ENCODE measurements at places on chromosomes 4 and X.

DNA sequence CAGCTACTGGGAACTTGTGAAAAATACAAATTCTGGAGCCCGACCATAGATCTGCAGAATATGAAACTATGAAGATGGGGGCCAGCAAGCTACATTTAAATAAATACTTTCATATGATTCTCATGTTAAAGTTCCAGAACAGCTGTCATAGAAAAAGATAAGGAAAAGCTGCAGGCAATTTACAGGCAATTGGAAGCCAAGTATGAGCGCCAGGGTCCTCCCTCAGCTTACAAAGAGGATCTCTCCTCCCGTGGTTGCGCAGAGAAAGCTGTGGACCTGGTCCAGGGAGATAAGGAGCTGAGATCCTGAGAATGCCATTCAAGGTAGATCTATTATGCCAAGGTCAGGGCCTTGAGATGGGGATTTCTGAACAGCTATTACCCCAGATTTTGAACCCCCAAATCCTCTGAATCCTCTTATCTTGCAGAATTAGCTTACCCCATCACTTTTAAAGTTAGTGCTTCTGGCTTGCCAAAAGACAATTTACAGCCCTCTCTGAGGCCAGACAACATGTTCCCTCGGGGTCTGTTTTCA lies 25.6 kb upstream of the FRAS1 start:
- DNase-seq: no peak

DNA sequence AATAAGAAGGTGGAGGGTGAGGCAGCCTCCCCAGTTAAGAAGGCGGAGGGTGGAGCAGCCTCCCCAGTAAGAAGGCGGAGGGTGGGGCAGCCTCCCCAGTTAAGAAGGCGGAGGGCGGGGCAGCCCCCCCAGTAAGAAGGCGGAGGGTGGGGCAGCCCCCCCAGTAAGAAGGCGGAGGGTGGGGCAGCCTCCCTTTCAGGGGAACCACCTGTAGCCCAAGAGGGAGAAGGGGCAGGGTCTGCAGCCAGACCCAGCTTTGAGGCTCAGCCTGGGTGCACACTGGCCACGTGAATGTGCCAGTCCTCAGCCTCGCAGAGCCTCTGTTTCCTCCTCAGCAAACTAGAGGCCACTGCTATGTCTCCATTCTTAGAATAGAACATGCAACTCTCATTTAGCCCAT lies 52.6 kb downstream of the HMX1 start:
- peak; percentile 9 for DNase-seq

- no peak for DNase-seq
Measured at GRCh38 chr4:48193096-48193836, 59.2 kb upstream of the TXK start.

DNA sequence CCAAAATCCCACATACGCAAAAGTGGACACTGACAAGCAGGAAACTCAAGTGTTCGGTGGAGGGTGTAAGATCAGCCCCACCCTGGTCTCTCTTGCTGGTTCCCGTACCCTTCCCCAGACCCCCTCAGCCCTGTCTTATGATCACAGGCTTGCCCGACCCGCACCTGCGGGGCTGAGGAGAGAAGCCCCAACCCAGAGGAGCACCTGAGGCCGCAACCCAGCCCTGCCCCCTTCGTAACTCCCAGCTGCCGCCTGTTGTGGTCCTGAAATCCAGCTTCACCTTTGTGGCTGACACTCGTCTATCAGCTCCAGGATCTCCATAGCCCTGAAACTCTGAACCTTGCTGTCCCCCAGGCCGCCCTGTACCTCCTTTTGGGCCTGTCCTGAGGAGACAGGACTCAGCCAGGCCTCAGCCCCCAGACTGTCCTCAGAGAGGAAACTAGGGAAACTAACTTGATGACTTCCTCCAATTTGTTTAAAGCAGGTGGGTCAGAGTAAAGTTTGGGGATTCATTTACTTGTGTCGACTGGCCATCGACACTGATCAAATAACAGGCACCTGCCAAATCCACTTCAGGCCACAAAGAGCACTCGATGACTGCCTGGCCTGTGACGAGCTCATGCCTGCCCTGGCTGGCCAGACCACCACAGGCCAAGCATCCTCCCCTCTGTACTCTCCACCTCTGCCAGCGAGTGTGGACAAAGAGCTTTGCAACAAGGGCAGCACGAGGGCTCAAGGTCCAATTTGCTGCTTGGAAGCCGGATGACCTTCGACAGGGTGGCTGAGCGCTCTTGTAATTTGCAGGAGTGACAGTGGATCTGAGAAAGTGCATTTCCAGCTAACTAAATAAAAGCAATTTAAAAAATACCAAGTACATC lies 19.3 kb downstream of the DCTD start:
- no peak for DNase-seq

DNA sequence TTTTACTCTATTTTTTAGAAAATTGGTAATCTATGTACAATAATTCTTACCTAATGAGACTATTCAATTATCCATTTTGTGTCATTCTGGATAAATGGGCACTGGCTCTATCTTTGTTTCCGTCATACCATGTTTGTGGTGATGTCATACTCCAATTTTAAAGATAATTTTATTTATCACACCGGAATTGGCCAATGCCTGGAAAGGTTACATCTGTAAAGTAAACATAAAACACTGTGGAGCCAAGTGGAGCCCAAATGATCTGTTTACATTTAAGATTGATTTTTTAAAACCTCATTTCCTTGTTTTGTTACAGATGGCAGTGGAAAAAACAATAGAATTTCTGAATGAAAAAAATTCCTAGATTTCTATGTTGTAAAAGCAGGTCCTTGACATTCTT lies 120.2 kb upstream of the GPRIN3 start:
- DNase-seq: no peak

- no peak for DNase-seq
Measured at GRCh38 chr4:94357624-94358023, 15.0 kb upstream of the HPGDS start.

GRCh38 chr4:1377606-1378261 lies 28.5 kb downstream of the NKX1-1 start:
- DNase-seq: no peak

DNA sequence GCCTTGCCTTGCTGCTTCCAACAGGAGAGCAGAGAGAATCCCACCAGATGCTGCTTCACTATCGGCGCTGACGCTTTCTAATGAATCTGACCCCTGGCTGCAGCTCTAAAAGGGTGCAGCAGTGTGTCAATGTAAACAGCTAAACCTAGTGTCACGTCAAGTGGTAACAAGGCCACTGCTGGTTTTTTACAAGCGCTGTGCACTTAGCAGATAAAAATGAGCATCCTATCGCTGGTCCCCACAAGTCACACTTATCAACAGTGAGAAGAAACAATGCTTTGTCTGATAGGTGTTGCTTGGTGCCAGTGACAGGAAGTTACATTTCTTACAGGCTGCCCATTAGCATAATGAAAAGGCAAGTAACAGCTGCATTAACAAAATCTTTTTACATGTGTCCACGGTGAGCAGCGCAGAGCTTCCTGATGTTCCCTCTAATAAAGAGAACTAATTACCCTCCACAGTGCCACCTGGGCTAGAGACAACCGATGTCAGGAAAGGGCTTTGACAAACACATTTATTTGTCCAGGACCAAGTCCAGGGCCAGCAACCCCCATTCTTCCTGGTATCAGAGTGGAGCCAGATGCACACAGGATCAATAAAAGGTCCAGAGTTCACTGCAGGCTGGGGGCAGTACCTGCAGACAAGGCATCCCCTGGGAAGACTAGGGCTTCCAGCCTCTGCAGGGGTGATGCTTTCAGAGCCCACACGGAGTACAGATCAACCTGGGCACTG lies 176.0 kb downstream of the MGST2 start:
- no peak for DNase-seq

GRCh38 chr4:85142451-85142850 lies 176.0 kb upstream of the WDFY3 start:
- DNase-seq: no peak

DNA sequence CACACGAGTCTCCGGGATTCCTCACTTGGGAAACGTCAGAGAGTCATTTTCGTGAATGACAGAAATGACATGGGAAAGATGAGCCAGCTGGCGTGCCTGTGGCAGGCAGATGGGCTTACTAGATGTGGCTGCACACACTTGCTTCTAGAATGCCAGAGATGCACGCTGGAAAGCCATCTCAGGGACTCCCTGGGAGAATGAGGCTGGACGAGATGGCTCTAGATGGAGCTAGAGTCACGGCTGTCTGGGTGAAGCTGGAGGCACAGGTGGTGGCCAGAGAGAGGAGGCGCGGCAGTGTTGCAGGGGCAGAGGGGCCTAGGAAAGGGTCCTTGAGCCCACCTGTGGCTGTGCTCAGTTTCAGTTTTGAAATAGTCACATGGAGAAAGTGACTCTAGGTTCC lies 26.0 kb downstream of the TKTL1 start:
- DNase-seq: no peak
